ENCODE measurements at places on chromosomes 11 and 22.

DNA sequence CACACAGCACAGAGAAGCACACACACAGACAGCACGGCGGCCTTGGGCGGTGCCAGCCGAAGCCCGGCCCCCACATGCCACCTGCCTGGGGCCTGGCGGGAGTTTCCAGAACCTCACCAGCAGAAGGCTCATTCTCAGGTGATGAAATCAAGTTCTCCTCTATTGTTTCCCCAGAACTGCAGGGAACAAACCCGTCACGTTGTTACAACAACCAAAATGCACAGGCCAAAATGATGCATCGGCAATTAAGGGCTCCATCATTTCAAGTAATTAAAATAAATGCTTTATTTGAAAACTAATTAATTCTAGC lies 30.8 kb downstream of the GNB1L start:
- DNase-seq = no peak

DNA sequence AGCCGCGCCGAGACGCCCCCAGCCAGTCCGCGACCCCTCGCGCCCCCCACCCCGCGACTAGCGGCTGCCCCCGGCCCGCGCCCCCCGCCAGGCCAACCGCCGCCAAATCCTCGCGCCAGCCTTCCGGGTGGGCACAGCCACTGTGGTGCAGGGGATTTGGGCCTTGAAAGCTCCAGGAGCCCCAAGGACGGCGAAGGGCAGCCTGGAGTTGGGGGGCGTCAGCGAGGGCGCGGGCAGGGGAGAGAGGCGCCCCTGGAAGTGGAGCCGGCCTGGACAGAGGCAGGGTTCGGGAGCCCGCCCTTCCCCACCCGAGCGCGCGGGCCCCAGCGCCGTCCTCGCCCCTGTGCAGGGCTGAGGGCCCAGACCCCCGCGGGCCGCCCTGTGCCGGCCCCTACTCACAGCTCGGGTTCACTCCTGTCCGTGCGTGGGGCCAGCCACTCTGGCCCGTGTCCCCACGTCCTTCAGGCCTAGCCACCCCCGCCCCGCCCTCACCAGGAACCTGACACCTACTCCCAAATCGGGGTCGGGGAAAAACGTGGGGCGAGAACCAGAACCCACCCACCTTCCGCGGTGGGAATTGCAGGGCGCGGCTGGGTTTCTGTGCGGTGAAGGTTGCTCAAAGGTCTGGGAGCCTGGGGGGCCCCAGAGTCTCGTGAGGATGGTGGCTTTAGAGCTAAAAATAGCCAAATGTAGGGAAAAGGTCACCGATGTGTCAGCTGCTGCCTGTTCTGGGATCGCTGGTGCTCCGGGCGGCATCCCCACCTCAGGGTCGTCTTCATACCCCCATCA lies at the start of gene CPT1B:
CPT1B (minus strand) TSS at position 441 of the 789 bp plus-strand sequence. CDS start 512 bp downstream, outside the sequence.
- DNase-seq = no peak

GRCh38 chr11:20155683-20156279 lies 4.5 kb downstream of the DBX1 start:
- no peak for DNase-seq

GRCh38 chr11:45661439-45662055 lies 3.9 kb downstream of the CHST1 start:
- no peak for DNase-seq

DNA sequence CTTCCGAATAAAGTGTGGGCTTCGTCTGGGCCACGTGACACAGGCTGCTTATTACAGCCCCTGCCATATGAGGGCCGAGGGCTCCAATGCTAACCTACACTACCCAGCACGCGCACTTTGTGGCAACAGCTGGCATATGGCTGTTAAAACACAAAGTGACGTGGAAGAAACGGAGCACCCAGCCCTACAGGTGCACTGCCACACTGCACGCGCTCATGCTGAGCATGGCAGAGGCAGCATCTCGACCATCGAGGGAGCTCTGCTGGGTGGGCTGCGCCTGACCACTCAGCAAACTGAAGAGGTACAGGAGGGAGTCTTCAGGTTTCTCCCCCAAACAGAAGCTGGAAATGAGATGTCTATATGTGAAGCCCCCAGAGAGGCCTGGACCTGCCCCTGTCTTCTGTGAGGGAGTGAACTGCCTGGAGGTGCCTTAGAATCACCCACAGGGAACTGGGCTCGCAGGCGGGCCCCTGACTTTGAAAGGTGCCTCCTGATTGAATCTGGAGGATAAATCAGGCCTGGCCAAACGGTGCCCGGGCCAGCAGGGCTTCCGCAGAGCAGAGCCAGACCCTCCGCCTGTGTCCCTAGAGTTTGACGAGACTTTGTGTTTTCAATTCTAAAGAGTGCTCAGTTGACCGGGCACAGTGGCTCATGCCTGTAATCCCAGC lies 18.3 kb downstream of the TSSC4 start:
- DNase-seq = no peak

- no peak for DNase-seq
These were observed 541 bp downstream of the MICAL2 start for GRCh38 chr11:12110714-12111548.
